ENCODE measurements at places on chromosomes 6 and 20.

DNA sequence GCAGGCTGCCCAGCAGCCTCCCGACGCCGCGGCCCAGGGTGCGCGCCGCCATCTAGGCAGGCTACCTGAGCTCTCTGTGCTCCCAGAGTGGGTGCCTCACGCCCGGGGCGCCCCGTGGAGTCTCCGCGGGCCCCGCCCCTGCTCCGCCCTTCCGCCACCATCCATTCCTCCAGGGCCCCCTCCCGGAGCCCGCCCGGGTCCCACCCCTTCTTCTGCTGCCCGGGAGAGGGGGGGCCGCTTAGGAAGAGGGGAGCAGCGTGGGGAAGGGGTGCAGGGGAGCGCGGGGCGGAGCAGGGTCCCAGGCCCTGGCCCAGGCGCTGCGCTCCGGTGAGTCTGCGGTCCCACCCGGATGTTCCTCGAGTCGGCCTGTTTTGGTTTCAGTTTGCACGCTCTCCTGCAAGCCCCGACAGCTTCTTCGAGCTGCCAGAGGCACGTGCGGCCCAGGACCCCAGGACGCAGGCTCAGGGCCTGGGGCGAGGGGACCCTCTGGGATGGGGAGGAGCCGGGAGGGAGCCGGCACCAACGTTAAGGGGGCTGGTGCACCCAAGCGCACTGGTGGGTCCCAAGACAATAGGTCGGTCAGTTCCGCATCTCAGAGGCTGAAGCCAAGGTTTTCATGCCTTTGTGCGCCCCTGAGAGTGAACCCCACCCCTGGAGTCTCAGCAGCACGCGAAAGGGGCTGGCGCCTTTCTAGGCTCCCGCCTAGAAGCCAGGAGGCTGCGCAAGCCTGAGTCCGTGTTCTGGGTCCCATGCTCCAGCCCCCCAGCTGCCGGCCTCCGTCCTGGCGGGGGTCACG is at the start of gene ACSS1:
Gene ACSS1 (minus strand): TSS at position 89 of the 796 bp plus-strand sequence. CDS start 37 bp downstream, at position 52.
- DNase-seq, result no peak

- DNase-seq, result no peak
These were observed 686 bp downstream of the TMEM170B start for GRCh38 chr6:11538052-11538818.

- no peak for DNase-seq
These were observed 39.3 kb downstream of the PTK7 start for GRCh38 chr6:43115365-43115764.

DNA sequence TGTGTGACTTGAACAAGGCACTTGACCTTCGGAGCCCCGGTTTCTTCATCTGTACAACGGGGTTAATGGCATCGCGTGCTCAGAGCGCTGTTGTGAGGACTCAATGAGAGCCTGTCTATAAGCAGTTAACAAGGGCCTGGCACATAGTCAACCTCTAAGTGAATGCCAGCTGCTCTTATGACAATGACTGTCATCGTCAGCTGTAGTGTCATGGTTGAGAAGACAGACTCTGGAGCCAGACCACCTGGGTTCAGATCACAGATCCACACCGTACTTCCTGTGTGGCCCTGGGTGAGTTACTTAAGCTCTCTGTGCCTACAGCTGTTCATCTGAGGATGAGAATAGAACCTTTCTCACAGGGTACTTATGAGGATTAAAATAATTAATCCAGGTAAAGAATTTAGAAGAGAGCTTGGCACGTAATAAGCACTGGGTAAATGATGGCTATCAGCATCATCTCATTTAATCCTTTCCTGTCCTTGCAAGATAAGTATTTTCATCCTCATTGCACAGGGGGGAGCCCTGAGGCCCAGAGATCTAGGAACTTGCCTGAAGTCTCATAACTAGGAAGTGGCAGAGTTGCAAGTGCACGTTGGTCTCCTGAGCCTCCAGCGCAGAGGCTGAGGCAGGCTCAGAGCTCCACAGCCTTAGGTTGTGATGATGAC is 105.3 kb downstream of the EYA2 start:
- no peak for DNase-seq

- no peak for DNase-seq
These were observed 223.9 kb downstream of the PHF3 start for GRCh38 chr6:63859528-63859927.

Measured in GM04503 (cell line).